ENCODE measurements at places on chromosomes 12 and 14. TPM values are rescaled to one million over a fixed set of nuclear protein-coding genes. Genes with fewer than 3 reads are reported as not detected.

DNA sequence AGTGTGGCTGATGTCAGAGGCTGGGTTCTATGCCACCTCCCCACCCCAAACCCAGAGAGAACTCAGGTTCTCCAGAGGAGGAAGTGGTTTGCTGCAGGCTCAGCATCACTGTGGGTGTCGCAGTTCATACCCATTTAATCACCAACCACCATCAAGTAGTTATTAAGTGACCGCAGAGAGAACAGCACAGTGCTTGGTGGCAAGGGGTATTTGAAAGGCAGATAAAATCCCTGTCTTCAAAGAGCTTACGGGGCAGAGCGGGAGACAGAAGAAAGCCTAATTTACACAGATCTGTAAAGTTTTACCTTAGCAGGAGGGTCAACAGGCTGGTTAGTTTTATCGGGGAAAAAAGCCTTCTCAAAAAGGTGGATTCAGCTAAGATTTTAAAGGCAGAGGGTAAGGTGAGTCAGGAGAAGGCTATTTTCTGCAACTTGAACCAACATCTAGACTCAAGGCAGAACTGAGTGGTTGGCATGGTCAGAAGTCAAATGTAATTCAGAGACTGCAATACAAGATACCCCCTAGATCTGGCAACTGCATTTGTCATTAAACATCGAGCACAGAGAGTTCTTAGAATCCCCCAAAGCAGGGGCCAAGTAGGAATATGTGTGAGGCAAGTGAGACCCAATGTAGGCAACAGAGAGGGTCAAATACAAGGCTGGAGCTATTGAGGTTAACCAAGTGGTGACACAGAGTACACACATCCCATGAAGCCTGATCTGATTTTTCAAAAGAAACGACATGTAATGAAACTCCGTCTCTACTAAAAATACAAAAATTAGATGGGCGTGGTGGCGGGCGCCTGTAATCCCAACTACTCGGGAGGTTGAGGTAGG is 13.2 kb downstream of the PXN start:
- no peak for DNase-seq
- peaks cover 14% of the 10 kb centered on the region for H3K4me1 ChIP-seq
- H3K27me3 ChIP-seq, result no peaks in the 10 kb centered on the region
- no peak overlapping the region for H3K4me3 ChIP-seq
- no peaks in the 10 kb centered on the region for H3K36me3 ChIP-seq

DNA sequence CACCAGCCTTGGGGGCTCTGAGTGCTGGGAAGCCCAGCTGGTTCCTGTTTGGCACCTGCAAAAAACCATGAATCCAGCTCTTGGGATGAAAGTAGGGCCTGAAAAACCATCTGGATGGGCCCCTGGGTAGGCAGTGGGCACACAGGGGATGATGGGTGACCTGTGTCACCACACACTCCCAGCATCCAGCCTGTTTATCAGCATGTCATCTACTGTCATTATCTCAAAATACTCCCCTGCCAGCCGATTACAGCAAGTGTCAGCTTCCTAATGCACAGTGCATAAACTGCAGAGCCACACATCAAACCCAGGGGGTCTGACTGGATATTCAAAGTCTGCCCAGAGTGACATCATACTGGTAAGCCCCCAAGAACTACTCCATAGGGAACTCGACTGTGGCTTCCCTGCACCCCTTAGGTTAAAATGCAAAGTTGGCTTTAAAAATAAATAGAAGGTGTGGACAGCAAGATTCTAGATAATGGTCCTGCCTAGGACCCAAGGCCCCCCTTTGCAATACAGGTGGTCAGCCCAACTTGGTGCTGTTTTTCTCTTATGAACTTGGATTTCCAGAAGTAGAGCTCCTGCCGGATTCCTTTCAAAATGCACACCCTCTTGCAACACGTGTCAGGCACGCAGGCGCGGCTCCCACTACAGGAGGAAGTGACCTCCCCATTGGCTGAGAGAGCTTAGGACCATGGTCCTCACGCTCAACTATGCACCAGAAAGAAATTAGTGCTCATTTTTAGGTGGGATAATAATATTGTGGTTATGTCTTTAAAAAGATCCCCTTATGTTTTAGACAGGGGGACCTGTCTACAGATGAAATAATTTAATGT is 94.1 kb downstream of the GCH1 start:
- H3K36me3 ChIP-seq, result no peaks in the 10 kb centered on the region
- H3K4me3 ChIP-seq, result no peak overlapping the region
- no peaks in the 10 kb centered on the region for H3K27me3 ChIP-seq
- H3K27ac ChIP-seq, result no peak overlapping the region
- DNase-seq, result no peak

GRCh38 chr12:47145188-47145587 is 65.4 kb upstream of the AMIGO2 start:
- DNase-seq, result no peak
- no peaks in the 10 kb centered on the region for H3K27me3 ChIP-seq
- H3K27ac ChIP-seq, result no peak overlapping the region
- H3K4me1 ChIP-seq, result no peaks in the 10 kb centered on the region
- no peaks in the 10 kb centered on the region for H3K36me3 ChIP-seq

- no peak overlapping the region for H3K4me3 ChIP-seq
- no peaks in the 10 kb centered on the region for H3K4me1 ChIP-seq
- no peak for DNase-seq
- no peaks in the 10 kb centered on the region for H3K27me3 ChIP-seq
- H3K27ac ChIP-seq, result no peak overlapping the region
- H3K36me3 ChIP-seq, result no peaks in the 10 kb centered on the region
These were observed 371.1 kb downstream of the FSCB start for GRCh38 chr14:44135972-44136371.

- H3K27ac ChIP-seq, result no peak overlapping the region
- no peaks in the 10 kb centered on the region for H3K27me3 ChIP-seq
- peak; percentile 54 for DNase-seq
- H3K4me3 ChIP-seq, result no peak overlapping the region
- no peaks in the 10 kb centered on the region for H3K4me1 ChIP-seq
- H3K36me3 ChIP-seq, result no peaks in the 10 kb centered on the region
These were observed 27.9 kb downstream of the IRF2BPL start for GRCh38 chr14:77000340-77001270.

DNA sequence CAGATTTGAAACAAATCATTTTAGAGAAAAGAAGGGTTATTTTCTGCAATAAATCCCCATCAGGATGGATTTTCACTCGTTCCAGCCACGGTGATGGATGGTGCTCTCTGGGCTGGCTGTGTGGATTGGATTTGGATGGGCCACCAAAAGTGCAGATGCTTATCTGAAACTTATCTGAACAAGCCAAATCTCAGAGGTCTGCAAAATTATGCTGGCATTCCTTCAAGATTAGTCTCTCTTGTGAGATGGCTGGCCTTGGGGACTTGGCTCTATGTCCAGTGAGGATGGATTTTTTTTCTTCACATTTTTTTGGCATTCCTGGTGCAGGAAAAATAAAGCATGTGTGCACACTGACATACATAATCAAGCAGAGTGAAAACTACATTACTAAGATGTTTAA is 341.9 kb downstream of the GXYLT1 start:
- DNase-seq, result no peak
- H3K4me1 ChIP-seq, result no peaks in the 10 kb centered on the region
- no peaks in the 10 kb centered on the region for H3K36me3 ChIP-seq

GRCh38 chr12:121637231-121637914 is 11.0 kb downstream of the ORAI1 start:
- no peak for DNase-seq
- peaks cover 6% of the 10 kb centered on the region for H3K4me1 ChIP-seq
- no peak overlapping the region for H3K4me3 ChIP-seq

GRCh38 chr12:58765653-58766512 is 154.4 kb downstream of the LRIG3 start:
- no peak overlapping the region for H3K27ac ChIP-seq
- H3K27me3 ChIP-seq, result no peaks in the 10 kb centered on the region
- H3K36me3 ChIP-seq, result no peaks in the 10 kb centered on the region
- no peak for DNase-seq
- H3K4me1 ChIP-seq, result peaks cover 4% of the 10 kb centered on the region

- H3K4me3 ChIP-seq, result peak overlapping the region; percentile 76
- peak overlapping the region; percentile 49 for H3K27ac ChIP-seq
- H3K36me3 ChIP-seq, result no peaks in the 10 kb centered on the region
- no peak for DNase-seq
- no peaks in the 10 kb centered on the region for H3K4me1 ChIP-seq
These were observed 770 bp downstream of the ABHD4 start for GRCh38 chr14:22598896-22599244.

GRCh38 chr14:32883188-32883587 is 55.5 kb upstream of the NPAS3 start:
- no peak overlapping the region for H3K4me3 ChIP-seq
- no peaks in the 10 kb centered on the region for H3K27me3 ChIP-seq
- H3K27ac ChIP-seq, result no peak overlapping the region
- no peak for DNase-seq
- H3K4me1 ChIP-seq, result no peaks in the 10 kb centered on the region

- no peak overlapping the region for H3K4me3 ChIP-seq
- no peak for DNase-seq
- no peaks in the 10 kb centered on the region for H3K36me3 ChIP-seq
- H3K27ac ChIP-seq, result peak overlapping the region; percentile 40
These were observed 182.9 kb upstream of the SLC38A2 start for GRCh38 chr12:46555406-46555852.

GRCh38 chr12:15538881-15539280 is 216.6 kb downstream of the PTPRO start:
- H3K36me3 ChIP-seq, result no peaks in the 10 kb centered on the region
- no peak overlapping the region for H3K4me3 ChIP-seq
- H3K27ac ChIP-seq, result no peak overlapping the region

- H3K27me3 ChIP-seq, result no peaks in the 10 kb centered on the region
- no peak for DNase-seq
- no peaks in the 10 kb centered on the region for H3K36me3 ChIP-seq
These were observed 553.6 kb upstream of the ATP2B1 start for GRCh38 chr12:90262251-90262650.

GRCh38 chr14:96889091-96889490 is 91.9 kb downstream of the VRK1 start:
- no peaks in the 10 kb centered on the region for H3K36me3 ChIP-seq
- H3K4me3 ChIP-seq, result no peak overlapping the region
- H3K4me1 ChIP-seq, result no peaks in the 10 kb centered on the region

DNA sequence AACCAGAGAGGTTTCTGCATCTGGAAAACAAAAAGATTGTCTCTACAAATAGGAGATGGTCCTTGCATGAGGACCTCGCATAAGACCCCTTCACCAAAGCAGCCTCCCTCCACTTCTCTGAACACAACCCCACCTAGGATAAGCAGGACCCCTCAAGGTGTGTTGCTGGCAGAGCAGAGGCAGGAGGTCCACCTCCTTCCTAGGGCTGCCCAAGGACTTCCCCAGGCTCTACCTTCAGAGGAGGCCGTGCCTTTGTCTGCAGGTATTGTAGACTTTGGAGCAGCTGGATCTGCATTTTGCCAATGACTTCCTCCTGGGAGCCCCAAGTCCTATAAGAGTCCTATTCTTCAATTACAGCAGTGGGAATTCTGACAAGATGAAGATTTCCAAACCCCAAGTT is 67.3 kb upstream of the TSPAN11 start:
- H3K27me3 ChIP-seq, result no peaks in the 10 kb centered on the region
- H3K27ac ChIP-seq, result no peak overlapping the region
- H3K36me3 ChIP-seq, result no peaks in the 10 kb centered on the region

Gene FAIM2
- 5.0 TPM for total RNA-seq

Gene SLC22A17
- 34.3 TPM for total RNA-seq

Gene SLC7A8
- 89.7 TPM for total RNA-seq

Gene LMNTD1
- total RNA-seq, result not detected

Gene KRT6C
- not detected for total RNA-seq

Gene FRS2
- 39.9 TPM for total RNA-seq

Gene RPL10L
- not detected for total RNA-seq

Gene CBLN3
- total RNA-seq, result 10.5 TPM

Gene PTGDR
- 0.24 TPM for total RNA-seq

Gene LPAR5
- total RNA-seq, result 1.1 TPM

Gene NUAK1
- total RNA-seq, result 22.2 TPM

Gene DPPA3
- not detected for total RNA-seq

Data from ovary (tissue), 10 donors.